Fibroblast of pulmonary artery (primary cell): ENCODE measurements at places on chromosomes 7 and 10.

DNA sequence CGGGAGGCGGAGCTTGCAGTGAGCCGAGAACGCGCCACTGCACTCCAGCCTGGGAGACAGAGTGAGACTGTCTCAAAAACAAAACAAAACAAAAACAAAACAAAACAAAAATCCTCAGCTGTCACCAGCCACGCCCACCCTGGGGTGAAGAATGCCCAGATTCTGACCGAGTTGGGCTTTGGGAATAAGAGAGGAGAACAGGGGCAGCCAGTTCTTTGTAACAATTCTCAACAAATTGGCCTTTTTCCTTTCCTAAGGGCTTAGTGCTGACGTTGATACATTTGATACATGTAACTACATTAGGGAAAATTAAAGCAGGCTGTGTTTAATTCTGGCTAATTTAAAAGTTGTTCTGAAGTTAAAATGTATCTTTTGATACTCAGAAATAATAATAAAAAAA, 121.0 kb downstream of the EPC1 start:
- DNase-seq, result no peak

GRCh38 chr7:150737265-150738055, at the start of gene GIMAP5:
TSS of gene GIMAP5 (plus strand) at chr7:150737418. CDS start at chr7:150740885, 3,467 bp downstream.
- no peak for DNase-seq

DNA sequence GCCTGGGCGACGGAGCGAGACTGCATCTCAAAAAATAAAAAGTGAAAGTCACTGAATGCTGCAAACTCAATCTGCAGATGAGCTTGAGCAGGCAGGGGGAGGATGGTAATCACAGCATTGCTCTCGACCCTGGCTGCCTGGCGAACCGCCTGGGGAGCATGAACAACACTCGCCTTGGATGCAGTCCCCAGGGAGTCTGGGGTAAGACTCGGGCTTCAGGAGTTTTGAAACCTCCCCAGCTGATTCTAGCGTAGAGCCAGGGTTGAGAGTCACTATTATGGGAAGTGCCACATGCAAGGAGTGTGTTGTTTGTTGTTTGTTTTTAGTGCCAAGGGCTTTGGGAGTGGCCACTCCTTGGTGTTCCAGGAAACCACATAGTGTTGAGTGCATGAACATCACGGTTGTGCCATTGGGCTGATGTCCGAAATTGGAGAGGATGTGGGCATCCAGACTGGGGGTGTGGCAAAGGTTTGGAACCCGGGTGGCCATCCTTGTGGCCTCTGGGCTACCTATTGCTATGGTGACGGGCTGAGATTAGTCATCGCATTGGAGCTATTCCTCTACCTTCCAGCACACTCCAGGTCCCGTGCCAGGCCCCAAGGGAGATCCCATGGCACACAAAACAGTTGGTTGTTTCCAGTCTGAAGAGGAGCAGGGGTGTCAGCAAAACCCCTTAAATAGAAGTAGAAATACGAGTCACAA, 92.6 kb downstream of the RGS10 start:
- peak; percentile 80 for DNase-seq

DNA sequence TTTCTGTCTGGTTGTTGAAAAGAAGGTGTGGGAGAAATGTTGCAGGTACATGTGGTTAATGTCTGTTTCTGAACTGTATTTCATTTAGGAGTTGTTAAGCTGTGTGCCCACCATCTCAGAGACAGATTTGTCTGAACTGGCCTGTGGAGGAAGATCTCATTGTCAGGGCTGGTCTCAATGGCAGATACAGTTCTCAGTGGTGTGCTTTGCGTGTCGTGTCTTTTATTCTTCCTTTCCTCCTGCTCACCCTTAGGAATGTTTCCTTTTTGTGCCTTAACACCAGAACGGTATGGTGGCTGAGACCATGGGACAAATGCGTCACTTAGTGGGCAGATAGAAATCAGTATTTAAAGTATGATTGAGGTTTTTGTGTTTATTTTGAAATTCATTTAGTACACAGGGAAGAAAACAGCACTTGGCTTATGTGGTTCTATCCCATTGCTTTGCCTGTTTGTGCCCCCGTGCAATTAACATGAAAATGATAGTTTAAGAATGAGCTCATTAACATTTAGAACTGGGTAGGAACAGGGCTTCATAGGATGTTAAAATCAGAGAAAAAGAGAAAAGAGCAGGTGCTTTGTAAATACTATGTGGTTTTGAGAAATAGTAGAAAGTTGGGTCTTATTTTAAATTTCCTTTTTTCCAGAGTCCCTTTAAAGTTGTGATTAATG, 112.6 kb downstream of the AUTS2 start:
- DNase-seq, result no peak
